Suprapubic skin (tissue), 4 donors: ENCODE measurements at places on chromosomes 4 and X.

DNA sequence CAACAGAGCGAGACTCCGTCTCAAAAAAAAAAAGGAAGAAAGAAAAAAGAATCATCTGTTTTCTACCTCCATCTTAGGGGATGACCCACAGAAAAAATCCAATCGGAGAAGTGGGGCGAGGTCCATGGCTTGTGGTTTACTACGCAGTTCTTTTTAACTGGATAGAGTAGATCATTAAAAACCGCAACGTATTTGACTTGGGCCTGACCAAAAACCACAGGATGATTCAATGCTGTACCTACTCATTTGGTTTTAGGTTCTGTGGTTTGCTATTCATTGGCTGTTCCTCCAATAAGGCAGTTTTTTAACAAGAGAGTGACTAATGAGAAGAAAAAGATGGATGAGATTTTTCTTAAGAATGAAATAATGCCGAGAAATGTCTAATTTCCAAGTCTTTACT is 83.7 kb downstream of the FREM3 start:
- H3K4me3 ChIP-seq = no peak overlapping the region
- H3K27me3 ChIP-seq = no peaks in the 10 kb centered on the region
- no peak for DNase-seq
- H3K27ac ChIP-seq = no peak overlapping the region

DNA sequence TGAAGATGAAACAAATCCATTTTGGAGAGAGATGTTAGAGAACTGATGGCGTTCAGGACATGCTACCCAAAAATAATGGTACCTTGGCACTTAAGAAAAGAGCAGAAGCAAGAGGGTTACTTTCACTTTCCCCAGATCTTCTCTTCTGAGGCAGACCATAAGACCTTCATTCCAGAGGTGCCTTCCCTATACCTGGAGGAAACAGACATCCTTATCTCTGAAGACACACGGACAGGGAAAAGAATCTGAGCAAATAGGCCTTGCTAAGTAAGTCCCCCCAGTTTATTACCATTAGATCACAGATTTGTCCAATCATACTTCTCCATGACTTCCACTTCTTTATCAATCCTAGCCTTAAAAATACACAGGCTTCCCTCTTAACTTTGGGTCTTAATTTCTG is 2.0 kb upstream of the FGF2 start:
- H3K27me3 ChIP-seq = peaks cover 17% of the 10 kb centered on the region
- no peak for DNase-seq
- peaks cover 19% of the 10 kb centered on the region for H3K4me1 ChIP-seq
- no peak overlapping the region for H3K4me3 ChIP-seq
- no peak overlapping the region for H3K27ac ChIP-seq

- DNase-seq = no peak
- no peaks in the 10 kb centered on the region for H3K36me3 ChIP-seq
- no peaks in the 10 kb centered on the region for H3K4me1 ChIP-seq
- H3K27ac ChIP-seq = no peak overlapping the region
These were observed 450.0 kb upstream of the RASGEF1B start for GRCh38 chr4:81921751-81922159.

GRCh38 chr4:65861993-65862392 is 191.7 kb upstream of the EPHA5 start:
- no peaks in the 10 kb centered on the region for H3K27me3 ChIP-seq
- H3K4me3 ChIP-seq = no peak overlapping the region
- H3K27ac ChIP-seq = no peak overlapping the region
- H3K36me3 ChIP-seq = no peaks in the 10 kb centered on the region

GRCh38 chr4:6277935-6278800 is 8.5 kb downstream of the WFS1 start:
- H3K4me1 ChIP-seq = peaks cover 49% of the 10 kb centered on the region
- H3K36me3 ChIP-seq = peaks cover 11% of the 10 kb centered on the region
- DNase-seq = no peak
- no peak overlapping the region for H3K27ac ChIP-seq
- H3K4me3 ChIP-seq = no peak overlapping the region
- no peaks in the 10 kb centered on the region for H3K27me3 ChIP-seq

DNA sequence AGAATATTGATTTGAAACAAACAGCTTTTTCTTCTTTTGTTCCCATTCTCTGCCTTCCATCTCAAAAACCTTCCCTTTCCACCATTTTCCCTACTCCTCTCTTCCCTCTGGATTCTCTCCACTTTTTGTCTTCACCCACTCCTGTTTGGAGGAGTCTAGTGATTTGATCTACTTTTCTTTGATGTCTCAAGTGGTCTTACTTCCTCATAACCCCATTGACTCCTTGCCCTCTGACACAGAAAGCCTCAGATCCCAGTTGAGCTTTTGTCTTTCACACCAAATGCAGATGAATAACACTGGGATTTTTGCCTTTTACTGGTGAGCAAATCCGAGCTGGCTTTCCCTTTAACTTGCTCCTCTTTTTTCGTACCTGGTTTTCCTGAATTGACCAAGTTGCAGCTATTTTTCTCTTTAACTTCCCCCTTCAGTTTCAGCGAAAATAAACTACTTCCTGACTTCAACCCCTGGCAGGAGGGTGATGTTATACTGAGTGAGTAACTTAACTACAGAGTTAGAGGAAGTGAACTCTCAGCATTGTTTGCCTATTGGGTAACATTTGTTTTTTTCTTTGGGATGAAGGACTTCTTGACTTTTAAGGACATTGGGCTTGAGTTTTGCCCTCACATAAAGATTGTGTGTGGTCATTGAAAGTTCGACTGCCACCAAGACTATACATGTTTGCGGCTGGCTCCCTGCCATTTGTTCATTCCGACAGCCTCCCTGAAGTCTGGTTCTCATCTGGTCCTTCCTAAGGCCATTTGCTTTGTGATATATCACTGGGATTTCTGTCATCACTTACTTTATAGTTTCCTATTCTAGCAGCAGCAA is 392.8 kb upstream of the NR3C2 start:
- peaks cover 7% of the 10 kb centered on the region for H3K4me1 ChIP-seq
- H3K27ac ChIP-seq = no peak overlapping the region
- no peak for DNase-seq
- no peak overlapping the region for H3K4me3 ChIP-seq
